ENCODE measurements at places on chromosomes 11 and 22. TPM values are rescaled to one million over a fixed set of nuclear protein-coding genes. Genes with fewer than 3 reads are reported as not detected.
A peak's percentile ranks its signal among the peaks of the same experiment; 100 is the strongest.

DNA sequence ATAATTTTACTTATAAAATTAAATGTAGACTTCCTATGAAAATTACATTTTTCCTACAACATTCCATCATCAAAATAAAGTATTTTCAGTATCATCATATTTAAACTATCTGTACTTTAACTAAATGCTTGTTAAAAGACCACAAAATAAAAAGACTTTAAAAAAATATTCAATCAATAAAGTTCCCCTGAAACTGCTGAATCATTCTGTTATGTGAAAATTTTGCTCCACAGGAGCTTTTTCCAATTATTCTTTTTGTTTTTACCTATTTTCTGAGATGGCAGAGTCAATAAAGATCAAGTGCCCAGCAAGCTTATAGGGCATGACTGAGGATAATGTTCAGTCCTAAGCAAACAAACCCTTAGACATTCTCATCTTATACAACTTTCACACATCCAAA lies 27.3 kb downstream of the ALKBH8 start:
- no peaks in the 10 kb centered on the region for H3K4me1 ChIP-seq
- H3K4me3 ChIP-seq = no peak overlapping the region
- peaks cover 2% of the 10 kb centered on the region for H3K36me3 ChIP-seq
- no peaks in the 10 kb centered on the region for H3K27me3 ChIP-seq

- H3K27me3 ChIP-seq = no peaks in the 10 kb centered on the region
- H3K27ac ChIP-seq = no peak overlapping the region
- no peak for DNase-seq
- H3K36me3 ChIP-seq = no peaks in the 10 kb centered on the region
These were observed 81.3 kb downstream of the C22orf31 start for GRCh38 chr22:28980326-28980725.

- DNase-seq = peak; percentile 76
- H3K27ac ChIP-seq = peak within 1 kb of the TSS; percentile 74
- H3K4me1 ChIP-seq = peaks cover 8% of the 10 kb centered on the region
- no peaks in the 10 kb centered on the region for H3K36me3 ChIP-seq
- no peaks in the 10 kb centered on the region for H3K27me3 ChIP-seq
These were observed at the start of gene CAT for GRCh38 chr11:34438529-34439507. Gene CAT, plus strand, starts transcription at chr11:34438934. Its CDS starts 80 bp downstream, at chr11:34439014.

- no peak overlapping the region for H3K4me3 ChIP-seq
- H3K27me3 ChIP-seq = no peaks in the 10 kb centered on the region
- peak; percentile 95 for DNase-seq
- H3K4me1 ChIP-seq = peaks cover 20% of the 10 kb centered on the region
These were observed 46.2 kb downstream of the C11orf71 start for GRCh38 chr11:114354076-114354475.

DNA sequence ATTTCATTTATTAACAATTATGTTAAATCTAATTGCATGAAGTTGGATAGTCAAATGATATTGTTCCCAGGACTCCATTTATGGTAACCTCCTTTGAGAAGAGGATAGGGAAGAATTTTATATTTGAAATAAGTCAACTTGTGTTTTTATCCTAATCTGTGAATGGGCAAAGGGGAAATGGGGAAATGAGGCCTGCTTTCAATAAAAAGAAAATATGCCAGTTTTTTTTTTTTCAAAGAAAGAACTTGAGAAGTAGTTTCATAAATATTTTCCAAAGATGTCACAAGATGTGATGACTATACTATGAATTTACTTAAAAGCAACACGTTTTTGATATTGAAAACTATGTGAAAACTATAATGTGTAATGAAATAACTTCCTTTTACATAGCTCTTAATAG lies 201.8 kb downstream of the TMEM135 start:
- H3K4me1 ChIP-seq = no peaks in the 10 kb centered on the region
- H3K27me3 ChIP-seq = no peaks in the 10 kb centered on the region
- no peaks in the 10 kb centered on the region for H3K36me3 ChIP-seq
- no peak for DNase-seq

DNA sequence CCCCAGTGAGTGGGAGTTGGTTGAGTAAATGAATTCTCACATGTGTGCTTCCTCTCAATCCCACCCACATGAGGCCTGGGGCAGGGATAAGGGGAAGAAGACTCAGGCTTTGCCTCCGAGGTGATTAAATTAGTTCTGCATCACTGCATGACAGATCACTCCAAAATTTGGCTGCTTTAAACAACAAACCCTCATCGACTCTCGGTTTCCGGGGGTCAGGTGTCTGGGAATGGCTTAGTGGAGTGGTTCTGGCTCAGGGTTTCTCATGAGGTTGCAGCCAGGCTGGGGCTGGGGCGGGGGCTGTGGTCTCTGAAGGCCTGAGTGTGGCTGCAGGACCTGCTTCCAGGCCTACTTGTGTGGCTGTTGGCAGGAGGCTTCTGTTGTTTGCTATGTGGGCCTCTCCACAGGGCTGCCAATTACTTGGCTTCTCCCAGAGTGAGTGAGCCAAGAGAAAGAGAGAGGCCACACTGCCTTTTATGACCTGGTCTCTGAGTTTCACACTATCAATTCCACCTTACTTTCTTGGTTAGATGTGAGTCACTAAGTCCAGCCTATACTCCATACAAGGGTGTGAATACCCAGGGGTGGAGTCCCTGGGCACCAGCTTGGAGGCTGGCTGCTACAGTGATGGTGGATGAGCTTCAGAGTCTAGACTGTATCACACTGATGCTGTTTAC lies 15.9 kb downstream of the MOGAT2 start:
- H3K4me1 ChIP-seq = no peaks in the 10 kb centered on the region
- H3K36me3 ChIP-seq = no peaks in the 10 kb centered on the region
- H3K4me3 ChIP-seq = no peak overlapping the region
- no peak overlapping the region for H3K27ac ChIP-seq
- no peak for DNase-seq

ST13 gene
- polyA plus RNA-seq = 111 TPM

YIF1A gene
- polyA plus RNA-seq = 80.3 TPM

Measured in keratinocyte (primary cell).